ENCODE measurements at places on chromosomes 7 and 10.

DNA sequence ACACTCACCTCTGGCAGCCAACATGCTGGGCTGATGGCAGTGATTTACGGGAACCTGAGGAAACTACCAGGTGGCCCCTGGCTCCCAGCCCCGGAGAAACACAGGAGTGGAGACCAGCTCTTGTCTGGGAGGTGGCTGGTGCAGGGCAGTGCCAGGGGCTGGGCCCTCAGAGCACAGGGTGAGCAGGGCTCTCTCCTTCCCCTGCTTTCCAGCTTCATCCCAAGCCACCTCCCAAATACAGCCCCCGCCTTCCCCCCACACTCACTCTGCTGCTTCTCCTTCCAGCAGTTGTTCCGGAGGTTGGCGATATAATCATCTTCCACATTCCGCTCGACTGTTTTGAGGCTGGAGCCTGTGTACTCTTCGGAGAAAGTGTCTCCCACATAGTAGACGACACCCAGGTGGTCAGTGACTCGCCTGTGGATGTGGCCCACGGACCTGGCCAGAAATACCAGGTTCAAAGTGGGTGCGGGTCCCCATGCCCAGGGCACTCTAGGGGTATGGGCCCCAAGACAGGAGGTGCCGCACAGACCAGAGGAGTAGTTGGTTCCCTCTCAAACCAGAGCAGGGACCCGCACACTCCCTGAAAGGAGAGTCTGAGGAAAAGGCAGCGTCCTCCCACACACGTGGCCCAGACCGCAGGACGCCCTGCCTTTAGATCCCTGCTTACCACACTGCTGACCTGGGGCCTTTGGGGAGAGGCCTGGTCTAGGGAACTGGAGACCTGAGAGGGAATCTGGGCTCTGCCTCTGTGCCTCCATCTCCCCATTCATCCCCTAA lies 18.3 kb downstream of the DNAJB12 start:
- DNase-seq, result peak; percentile 80

DNA sequence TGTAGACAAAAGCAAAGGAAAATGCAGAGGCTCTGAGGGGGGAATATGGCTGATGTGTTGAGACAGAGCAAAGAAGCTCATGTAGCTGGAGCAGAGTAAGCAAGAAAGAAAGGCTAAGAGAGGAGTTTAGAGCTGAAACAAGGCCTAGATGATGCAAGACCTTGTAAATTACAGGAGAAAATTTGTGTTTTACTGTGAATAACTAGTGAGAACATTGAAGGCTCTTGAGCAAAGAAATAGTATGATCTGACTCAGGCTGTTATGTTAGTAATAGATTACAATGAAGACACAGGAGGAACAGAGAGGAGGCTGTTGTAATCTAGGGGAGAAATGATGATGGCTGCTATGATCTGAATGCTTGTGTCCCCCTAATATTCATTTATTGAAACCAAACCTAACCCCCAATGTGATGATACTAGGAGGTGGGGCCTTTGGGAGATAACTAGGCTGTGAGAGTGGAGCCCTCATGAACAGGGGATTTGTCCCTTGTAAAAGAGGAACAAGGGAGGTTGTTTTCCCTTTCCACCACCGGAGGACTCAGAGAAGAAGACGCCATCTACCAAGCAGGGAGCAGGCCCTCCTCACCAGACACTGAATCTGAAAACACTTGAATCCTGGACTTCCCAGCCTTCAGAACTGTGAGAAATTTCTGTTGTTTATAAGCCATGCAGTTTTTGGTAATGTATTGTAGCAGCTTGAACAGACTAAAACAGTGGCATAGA lies 394.9 kb downstream of the HTR7 start:
- no peak for DNase-seq

- no peak for DNase-seq
These were observed 142.7 kb downstream of the TRIL start for GRCh38 chr7:28815369-28815927.

- no peak for DNase-seq
These were observed 10.4 kb downstream of the NEUROG3 start for GRCh38 chr10:69562731-69563254.

GRCh38 chr7:133167300-133167699 lies 85.4 kb upstream of the CHCHD3 start:
- DNase-seq, result no peak

GRCh38 chr7:40629891-40630290 lies 495.1 kb downstream of the SUGCT start:
- DNase-seq, result no peak

GRCh38 chr7:40099837-40100236 lies 34.6 kb downstream of the MPLKIP start:
- no peak for DNase-seq

DNA sequence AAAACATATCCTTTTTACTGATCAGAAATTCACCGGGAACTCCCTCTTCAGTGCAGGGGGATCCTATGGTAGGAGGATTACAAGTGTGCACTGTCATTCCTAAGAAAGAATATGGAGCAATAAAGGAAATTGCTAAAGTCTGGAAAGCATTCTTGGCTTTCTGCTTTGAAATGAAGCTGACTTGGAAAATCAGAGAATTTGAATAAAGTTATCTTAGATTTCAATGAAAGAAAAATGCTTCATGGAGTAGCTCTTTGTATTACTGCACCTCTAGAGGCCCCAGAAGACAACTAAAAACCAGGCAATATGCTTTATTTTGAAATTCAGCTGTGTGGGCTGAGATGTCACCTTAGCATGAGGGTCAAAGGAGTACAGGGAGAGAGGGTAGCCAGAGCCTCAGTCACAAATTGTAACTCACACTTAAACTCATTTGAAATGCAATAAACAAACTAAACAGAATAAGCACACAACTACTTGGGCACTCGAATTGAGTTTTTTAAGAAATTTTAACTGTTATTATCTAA lies 102.5 kb downstream of the IMMP2L start:
- DNase-seq, result no peak

DNA sequence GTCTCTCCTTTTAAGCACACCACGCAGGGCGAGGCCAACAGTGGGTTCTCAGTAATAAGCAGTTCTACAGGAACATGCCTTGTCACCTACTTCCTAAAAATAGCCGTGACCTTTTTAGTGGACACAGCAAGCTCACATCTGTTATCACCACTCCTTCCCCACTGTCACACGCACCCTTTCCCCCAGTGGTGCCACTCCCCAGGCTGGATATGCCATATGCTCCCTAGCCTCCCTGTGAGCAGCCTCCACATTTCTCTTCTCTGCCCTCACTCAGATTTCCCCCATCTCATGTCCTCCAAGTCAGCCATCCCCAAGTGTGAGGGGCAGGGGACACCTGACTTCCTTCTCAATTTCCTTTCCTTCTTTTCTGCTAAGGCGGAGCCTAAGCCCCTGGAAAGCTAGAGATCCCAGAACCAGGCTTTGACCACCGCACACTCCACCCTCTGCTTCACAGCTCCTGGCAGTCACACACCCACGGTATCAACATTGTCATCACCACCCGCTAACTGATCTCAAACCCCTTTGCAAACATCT lies 3.7 kb downstream of the ANXA11 start:
- no peak for DNase-seq

DNA sequence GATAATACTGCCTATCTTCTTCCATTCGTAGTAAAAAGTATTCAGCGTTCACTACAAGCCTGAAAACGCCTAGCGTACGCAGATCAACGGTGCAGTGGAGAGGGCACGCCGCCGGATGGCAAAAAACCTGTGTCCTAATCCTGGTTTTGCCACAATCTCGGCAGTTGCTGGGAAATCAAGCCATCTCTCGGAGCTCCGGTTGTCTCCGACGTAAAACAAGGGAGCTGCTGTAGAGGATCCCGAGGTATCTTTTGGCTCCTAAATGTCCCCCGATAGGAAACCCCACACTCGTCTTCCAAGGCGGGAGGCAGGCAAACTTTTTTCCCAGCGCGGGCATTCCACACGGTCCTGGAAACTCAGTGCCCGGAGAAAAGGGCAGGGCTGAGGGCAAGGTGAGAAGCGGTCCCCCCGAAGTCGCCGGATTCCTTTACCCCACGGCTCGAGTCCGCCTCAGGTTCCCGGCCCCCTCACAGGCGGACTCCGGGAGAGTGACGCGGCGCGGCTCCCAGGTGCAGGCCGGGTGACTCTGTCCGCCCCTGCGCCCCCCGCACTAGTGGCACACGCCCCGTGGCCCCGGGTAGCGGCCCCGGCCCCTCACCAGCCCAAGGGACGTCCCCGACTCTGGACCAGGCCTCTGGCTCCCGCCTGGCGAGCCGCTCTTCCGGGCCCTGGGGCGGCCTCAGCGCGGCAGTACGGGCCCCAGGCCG lies 649 bp downstream of the IDE start:
- DNase-seq, result peak; percentile 77

DNA sequence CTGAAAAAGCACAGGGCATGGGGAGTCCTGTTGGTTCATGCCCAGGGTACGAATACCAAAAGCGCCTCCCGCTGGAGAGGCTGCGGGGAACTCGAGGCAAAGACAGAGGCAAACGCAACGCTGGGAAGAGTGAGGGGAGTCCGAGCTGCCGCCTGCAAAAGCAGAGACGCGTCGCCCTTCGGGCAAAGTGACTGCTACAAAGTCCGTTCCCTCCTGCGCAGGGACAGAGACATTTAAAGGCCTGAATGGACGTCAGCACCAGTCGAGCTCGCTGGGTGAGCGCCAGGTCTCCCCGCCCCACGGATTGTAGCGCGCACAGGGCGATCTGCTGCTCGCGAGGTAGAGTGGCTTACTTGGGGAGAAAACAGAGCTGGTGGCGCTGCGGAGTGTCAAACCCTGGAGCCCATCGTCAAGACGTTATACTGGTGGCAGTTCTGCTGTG lies 732.8 kb downstream of the ZWINT start:
- no peak for DNase-seq
